Suppressor macrophage (primary cell): ENCODE measurements at places on chromosomes 5 and 9.

- no peak for DNase-seq
Observed at GRCh38 chr9:106038266-106039001, 344.1 kb downstream of the TMEM38B start.

- no peak for DNase-seq
Observed at GRCh38 chr5:135986891-135987401, 32.2 kb upstream of the LECT2 start.

DNA sequence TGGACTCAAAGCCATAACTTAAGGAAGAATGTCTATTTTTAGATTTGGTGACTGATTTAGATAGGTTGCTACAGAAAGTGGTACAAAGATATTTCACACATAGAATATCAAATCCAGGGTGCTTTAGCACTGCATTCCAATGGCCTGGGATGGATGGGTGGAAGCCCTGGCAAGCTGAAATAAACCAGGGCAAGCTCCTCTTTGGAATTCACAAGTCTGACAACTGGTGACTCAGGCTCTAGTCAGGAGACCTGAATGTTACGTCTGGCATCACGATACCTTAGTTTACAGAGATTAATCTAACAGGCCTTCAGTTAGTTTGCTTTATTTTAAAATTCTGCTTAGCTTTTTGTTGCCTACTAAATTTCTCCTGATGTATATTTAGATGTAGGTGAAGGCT lies 144.0 kb downstream of the TMC1 start:
- no peak for DNase-seq

GRCh38 chr9:109424618-109425017 lies 73.5 kb downstream of the PTPN3 start:
- no peak for DNase-seq

GRCh38 chr5:179304466-179304865 lies 40.8 kb downstream of the ADAMTS2 start:
- DNase-seq: no peak

DNA sequence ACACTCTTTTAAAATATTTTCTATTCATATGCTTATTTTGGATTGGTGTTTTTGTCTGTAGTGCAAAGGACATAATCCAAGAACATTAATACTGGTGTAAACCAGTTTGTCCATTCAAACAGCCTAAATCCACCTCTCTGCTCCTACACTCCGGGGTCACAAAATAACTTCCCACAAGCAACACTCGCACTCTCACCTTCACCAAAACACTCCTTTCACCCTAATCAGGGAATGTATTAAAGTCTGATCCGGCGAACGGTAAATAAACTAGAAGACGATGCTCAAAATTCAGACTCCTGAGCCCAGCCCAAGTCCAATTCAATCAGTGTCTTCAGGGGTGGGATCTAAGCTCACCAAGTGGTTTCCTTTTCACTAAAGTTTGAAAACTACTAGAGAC lies 649 bp downstream of the AP3B1 start:
- DNase-seq: no peak

DNA sequence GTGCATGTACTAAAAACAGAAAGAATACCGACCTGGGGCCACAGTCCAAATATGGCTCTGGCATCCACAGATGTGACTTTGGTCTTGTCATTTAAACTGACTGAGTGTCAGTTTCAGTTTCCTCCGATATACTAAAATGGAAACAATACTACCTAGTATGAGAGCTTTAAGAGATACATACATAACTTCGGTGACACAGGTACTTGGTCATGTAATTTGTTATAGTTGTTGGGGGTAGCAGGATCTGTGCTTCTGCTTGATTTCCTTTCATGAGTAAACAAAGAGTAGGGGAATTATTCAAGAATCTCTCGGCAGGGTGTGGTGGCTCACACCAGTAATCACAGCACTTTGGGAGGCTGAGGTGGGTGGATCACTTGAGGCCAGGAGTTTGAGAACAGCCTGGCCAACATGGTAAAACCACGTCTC lies 32.1 kb downstream of the MTMR12 start:
- no peak for DNase-seq

DNA sequence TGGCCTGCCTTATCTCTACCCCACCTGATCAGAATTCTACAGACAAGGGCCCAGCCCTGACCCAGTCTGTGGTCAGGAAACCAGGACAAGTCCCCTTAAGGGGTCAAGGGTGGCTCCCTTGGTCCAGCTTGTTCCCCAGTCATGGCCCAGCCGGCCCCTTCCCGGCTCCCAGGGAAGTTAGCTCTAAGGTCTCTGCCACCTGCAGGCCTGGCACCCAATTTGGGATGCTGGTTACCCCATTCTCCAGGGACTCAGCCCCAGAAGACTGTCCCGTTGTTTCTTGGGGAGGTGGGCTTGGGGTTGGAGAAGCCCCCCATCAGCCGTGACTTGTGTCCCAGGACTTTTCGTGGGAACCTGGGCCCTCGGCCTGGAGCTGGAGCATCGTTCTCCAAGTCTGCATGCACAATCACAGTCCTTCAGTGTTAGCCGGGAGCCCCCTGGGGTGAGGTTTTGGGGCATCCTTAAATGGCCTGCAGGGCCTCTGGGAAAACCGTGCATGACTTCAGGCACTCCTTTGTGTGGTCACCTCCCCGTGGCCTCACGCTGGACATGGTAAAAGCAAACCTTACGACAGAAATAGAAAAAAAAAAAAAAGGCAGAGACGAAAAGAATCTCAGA lies 150.8 kb upstream of the PHYKPL start:
- DNase-seq: no peak

- DNase-seq: peak; percentile 81
Observed at GRCh38 chr5:58235299-58235698, 224.6 kb downstream of the PLK2 start.

DNA sequence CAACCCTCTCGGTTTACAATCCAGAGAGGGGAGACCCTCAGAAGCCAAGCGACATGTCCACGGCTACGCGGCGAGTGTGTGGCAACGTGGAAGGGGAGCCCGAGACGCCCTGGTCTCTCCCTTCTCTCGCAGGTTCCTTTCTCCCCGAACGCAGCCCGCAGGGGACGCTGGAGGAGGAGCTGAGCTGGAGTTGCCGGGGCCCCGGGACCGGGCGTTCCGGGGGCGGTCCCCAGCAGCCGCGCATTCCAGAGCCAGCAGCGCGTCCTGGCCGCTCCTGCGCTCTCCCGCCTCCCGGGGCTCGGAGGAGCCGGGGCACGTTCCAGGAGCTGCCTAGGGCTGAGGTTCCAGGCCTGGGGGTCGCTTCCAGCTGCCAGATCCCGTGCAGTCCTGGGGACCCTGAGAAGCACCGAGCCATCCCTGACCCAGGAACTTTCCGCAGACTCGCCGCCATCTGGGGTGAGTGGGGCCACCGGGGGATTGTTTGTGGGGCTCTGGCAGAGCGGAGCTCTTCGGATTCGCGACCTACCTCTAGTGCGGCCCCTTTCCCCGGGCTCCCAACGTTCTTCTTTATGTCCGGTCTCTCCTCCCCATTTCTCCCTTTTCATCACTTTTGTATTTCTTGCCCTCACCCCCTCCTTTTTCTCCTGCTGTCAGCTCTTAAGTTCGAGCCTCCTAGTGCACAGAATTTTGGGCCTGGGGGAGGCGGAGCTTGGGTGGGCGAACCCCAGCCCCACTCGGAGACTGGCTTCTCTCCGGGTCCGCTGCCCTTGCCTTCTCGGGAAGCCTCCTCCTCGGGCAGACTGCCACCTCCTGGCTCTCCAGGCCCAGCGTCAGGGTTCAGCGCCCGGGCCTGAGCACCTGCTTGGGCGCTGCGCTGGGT lies at the start of gene SMIM3:
SMIM3 (plus strand) TSS at position 241 of the 880 bp plus-strand sequence. CDS start 16,684 bp downstream, outside the sequence.
- DNase-seq: peak; percentile 79

DNA sequence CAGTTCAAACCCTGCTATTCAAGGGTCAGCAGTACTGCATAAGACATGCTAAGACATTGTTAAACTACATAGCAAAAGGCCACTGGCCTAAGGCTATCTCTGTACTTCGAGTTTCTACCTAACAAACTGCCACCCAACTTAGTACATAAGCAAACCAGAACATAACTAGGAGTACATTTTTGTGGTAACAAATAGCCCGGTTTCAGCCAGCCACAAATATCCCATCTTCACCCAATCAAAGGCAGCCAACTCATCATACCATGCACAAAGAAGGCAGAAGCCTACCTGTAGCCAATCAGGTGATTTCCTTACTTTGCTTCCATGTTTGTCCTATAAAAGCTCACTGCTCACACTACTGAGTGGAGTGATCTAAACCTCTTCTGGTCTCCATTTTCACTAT lies 201.4 kb downstream of the SMARCA2 start:
- no peak for DNase-seq

DNA sequence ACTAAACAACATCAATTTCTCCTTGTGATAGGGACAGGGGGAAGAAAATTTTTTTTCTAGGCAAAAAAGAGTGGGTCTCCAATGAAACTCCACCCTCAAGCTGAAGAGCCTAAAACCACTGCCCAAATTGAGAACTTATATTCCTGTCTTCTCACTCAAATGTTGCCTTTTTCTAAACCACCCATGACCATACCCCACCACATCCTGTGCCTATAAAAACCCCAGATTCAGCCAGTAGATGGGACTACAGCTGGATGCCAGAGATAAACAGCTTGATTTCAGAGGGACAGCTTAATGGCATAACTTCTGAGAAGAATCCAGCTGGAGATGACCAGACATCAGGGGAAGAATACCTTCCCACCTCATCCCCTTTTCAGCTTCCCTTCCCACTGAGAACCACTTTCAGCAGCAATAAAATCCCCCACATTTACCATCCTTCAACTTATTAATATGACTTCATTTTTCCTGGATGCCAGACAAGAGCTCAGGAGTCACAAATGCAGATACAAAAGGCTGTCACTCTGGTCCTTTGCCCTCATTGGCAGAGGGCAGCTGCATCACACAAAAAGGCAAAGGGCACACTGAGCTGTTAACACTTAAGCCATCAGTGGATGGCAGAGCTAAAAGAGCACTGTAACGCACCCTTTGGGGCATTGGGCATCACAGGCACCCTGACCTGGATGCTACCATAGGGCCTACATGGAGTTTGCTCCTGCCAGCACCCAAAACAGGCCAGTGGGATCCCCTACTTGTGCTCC lies 972.5 kb upstream of the CTNND2 start:
- no peak for DNase-seq
